Stimulated activated naive CD4-positive, alpha-beta T cell treated with Interleukin-2 at 50 U/mL for 16 hours (primary cell): ENCODE measurements at places on chromosomes 3 and 15.
A peak's percentile ranks its signal among the peaks of the same experiment; 100 is the strongest.

DNA sequence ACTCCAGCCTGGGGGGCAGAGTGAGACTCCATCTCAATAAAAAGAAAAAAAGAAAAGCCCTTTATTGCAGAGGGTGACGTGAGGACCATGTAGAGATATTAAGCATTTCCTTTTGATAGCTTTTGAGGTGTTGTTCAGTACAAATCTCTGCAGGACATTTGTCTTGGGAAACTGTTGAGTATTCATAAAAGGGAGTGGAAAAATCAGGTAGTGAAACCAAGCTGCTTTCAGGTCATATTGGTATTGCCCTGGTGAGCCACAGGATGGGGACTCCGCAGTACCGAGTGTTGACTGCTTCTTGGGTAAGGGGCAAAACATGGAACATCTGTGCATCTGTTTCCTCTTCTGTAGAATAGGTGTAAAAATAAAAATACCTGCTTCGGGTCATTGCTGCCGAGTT is 9.9 kb downstream of the ITPR1 start:
- DNase-seq: no peak

DNA sequence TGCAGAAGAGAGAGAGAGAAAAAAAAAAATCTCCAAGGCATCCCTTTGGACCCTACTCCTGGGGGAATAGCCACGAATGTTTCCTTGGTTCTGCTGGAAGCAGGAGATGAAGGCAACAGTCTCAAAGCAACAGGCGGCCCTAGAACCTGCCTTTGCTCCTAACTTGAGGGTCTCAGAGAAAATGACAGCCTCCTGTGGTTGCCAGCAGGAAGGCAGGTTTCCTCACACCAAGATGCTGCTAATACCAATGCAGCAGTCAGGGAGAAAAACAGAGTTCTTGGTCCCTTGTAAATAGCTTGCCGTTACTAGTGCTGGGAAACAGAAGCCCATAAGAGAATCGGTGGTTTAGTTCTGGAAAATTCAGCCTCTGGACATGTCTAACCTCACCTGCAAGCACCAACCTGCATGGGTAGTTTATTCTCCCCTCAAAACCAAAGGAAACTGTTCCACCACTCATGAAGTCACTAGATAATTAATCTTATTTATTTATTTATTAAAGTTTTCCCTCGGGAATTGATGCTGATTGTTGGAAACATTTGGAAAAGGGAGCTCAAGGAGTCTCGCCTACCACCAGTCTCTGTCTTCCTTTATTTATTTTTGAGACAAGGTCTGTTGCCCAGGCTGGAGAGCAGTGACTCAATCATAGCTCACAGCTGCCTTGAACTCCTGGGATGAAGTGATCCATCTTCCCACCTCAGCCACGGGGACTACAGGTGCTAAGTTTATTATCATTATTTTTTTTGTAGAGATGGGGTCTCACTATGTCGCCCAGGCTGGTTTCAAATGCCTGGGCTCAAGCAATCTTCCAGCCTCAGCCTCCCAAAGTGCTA is 883 bp upstream of the FRMD4B start:
- no peak for DNase-seq

GRCh38 chr3:172520301-172520831 is 2.9 kb downstream of the TNFSF10 start:
- peak; percentile 41 for DNase-seq

- peak; percentile 53 for DNase-seq
These were observed 4.4 kb upstream of the BRPF1 start for GRCh38 chr3:9727041-9727595.

- peak; percentile 66 for DNase-seq
These were observed 132.2 kb downstream of the KLF13 start for GRCh38 chr15:31458596-31459399.

- DNase-seq: no peak
These were observed 91.5 kb downstream of the ST6GAL1 start for GRCh38 chr3:187021748-187022402.

- DNase-seq: peak; percentile 28
These were observed 9.5 kb downstream of the CHSY1 start for GRCh38 chr15:101242160-101242998.
